ENCODE measurements at places on chromosomes 7 and 10.

- no peak for DNase-seq
Measured at GRCh38 chr7:117086788-117087187, 133.5 kb downstream of the ST7 start.

DNA sequence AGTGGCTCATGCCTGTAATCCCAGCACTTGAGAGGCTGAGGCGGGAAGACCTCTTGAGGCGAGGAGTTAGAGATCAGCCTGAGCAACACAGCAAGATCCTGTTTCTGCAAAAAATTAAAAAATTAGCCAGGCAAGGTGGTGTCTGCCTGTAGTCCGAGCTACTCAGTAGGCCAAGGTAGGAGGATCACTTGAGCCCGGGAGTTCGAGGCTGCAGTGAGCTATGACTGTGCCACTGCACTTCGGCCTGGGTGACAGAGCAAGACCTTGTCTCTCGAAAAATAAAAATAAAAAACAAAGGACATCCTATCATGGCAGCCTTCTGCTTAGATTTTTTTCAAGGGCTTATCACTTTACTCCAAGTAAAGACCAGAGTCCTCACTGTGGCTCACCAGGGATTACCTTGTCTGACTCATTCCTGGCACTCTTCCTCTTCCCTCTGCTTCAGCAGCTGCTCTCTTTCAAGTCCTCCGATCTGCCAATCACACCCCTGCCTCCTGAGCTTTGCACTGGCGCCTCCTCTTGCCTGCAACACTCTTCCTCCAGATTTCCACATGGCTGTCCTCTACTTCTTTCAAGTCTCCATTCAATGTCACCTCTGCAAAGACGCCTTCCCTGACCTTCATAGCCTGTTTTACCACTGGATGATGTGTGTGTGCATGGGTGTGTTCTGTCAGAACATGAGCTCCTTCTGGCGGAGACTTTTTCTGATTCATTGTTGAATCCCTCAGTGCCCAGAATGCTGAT lies 7.7 kb downstream of the PRTFDC1 start:
- no peak for DNase-seq

DNA sequence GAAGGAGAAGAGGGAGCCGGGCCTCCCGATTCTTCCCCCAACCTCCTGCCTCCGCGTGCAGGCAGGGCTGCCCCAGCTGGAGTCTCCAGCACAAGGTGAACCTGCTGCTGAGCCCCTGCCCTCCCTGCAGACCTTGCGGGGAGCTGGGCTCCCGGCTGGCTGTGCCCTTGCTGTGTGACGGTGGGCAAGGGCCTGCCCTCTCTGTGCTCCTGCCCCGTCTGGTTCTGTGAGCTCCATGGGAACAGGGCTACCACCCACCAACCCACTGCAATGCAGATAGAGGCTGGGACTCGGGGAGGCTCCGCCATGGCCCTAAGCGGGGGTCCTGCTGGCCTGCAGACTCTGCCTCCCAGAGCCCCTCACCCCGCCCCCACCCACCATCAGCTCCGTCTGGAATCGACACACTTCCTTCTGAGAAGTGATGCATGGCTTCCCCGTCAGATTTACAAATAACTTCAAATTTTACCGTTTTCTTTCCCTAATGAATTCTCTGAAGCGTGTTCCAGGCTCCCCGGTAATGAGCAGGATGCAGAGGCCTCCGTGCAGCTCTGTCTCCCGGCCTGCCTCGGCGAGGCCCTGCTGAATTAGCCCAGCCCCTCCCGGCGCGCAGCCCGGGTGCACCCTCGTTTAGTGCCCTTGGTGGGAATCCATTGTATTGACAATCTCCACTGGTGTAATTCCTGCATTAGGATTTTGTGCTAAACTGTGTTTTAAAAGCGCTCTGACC lies 111.0 kb downstream of the MICALL2 start:
- no peak for DNase-seq

- no peak for DNase-seq
Measured at GRCh38 chr7:144835155-144835611, 670 bp downstream of the TPK1 start.

DNA sequence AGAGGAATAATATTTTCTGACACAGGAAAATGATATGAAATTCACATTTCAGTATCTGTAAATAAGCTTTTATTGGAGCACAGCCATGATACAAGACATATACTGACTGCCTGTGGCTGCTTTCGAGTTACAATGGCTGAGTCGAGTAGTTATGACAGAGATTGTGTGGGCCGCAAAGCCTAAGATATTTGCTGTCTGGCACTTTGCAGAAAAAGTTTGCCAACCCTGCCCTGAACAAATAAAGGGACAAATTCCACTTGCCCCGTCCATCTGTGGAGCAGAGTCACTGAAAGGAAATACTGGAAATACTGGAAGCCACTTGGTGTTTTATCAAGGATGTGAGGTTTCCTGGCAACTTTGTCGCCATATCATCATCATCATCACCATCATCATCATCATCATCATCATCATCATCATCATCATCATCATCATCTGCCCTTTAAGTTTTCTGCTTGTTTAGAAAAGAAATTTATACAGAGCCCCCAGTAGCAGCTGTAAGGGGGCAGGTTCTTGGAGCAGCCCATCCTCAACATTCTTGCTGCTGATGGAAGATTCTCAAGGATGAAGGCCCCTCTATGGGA lies 85.8 kb downstream of the TCF7L2 start:
- no peak for DNase-seq
